ENCODE measurements at places on chromosomes 16 and 17.
A peak's percentile ranks its signal among the peaks of the same experiment; 100 is the strongest.

DNA sequence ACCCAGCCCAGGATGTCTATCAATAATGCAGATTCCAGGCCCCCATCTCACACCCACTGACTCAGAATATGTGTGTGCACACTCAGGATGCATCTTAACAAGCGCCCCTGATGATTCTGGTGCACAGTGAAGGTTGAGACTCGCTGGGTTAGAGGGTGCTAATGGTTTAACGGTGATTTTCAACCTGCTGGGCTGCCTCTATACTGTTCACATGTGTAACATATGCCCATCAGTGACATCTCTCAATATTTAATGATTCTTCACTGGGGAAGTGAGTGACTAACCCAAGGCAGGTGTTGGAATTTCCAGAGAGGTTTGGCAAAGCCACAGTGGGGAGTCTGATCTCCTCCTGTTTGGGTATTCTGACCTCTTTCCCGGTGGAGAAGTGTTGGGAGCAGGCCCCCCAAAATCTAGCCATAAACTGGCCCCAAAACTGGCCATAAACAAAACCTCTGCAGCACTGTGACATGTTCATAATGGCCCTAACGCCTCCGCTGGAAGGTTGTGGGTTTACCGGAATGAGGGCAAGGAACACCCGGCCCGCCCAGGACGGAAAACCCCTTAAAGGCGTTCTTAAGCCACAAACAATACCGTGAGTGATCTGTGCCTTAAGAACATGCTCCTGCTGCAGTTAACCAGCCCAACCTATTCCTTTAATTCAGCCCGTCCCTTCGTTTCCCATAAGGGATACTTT, 4.1 kb upstream of the DOC2B start:
- no peak for DNase-seq

DNA sequence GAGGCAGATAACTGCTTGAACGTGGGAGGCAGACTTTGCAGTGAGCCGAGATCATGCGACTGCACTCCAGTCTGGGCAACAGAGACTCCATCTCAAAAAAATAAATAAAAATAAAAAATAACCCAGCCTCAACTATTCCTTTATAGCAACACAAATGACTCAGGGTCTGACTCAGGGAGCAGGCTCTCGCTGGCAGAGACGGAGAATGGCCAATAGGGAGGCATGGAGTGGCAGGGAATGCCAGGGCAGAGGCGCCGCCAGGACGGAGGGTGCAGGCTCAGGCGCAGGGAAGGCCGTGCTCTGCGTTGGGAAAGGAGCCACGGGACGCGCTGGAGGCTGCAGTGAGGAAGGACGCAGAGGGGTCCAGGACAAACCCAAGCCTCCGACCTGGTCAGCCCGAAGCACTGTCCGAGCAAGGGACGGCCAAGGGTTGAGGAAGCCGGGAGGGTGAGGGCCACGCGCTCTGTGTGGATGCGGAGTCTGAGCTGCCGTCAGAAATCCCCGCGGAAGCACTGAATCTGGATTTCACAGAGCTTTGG, 40.3 kb downstream of the PKD1 start:
- DNase-seq: peak; percentile 36

DNA sequence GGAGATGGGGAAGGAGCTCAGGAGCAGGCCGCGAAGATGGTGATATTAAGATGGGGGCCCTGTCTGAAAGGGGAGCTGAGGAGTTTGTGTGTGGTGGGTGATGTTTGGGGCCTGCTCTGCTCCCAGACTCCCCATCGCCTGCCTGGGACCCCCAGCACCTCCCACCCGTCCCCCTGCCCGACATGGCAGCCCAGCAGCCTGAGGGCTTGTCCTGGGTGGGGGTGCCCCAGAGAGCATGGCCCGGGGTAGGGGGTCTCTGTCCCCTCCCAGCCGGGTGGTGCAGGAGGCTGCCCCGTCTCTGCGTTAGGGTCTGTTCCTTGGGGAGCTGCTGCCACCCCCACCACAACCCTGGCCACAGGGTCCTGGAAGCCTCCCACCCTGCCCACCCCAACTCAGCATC, 5.2 kb downstream of the CDH15 start:
- DNase-seq: no peak

GRCh38 chr16:1299012-1299867, 10.2 kb upstream of the UBE2I start:
- no peak for DNase-seq

GRCh38 chr17:49403514-49404289, 11.0 kb downstream of the PHB1 start:
- DNase-seq: no peak

DNA sequence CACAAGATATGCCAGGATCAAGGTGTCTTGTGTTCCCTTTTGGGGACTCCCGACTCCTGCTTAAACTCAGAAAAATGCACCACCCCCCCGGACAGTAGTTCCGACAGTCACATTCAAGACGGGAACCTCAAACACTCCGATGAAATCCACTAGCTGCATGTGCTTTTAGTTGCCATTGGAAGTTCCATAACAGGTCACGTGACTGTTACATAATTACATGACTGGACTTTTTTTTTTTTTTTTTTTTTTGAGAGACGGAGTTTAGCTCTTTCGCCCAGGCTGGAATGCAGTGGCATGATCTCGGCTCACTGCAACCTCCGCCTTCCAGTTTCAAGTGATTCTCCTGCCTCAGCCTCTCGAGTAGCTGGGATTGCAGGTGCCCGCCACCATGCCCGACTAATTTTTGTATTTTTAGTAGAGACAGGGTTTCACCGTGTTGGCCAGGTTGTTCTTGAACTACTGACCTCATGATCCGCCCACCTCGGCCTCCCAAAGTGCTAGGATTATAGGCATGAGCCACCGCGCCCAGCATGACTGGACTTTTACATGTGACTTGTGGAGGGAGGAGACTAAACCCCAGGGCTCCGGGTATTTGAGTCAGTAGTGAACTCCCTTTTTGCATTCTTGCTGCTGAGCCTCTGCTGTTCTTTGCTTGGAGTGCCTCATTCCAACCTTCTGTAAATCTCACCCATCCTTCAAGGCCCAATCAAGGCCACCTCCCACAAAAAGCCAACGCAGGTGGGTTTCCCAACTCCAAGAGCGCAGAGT, 1.6 kb downstream of the SIRT7 start:
- DNase-seq: peak; percentile 96

DNA sequence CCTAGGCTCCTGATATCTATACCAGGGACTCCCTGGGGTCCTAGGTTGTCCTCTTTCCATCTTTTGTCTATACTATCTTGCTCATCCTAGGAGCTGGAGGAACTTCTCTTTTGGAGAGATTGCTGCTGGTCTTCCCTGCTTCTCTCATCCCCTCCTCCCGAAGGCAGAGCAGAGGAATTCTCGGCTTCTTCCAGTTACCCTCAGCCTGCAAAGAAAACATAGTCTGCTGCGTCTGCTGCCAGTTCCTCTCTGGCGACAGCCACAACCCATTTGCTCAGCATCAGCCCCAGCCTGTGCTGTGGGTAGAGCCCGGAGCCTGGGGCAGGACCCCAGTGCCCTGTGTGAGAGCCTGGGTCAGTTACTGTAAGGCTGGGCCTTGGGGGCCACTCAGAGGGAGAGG, 21.5 kb upstream of the DYNLL2 start:
- no peak for DNase-seq

GRCh38 chr16:67807148-67807682, 526 bp downstream of the TSNAXIP1 start:
- DNase-seq: no peak

GRCh38 chr16:31451681-31452351, 7.5 kb upstream of the ARMC5 start:
- peak; percentile 87 for DNase-seq

DNA sequence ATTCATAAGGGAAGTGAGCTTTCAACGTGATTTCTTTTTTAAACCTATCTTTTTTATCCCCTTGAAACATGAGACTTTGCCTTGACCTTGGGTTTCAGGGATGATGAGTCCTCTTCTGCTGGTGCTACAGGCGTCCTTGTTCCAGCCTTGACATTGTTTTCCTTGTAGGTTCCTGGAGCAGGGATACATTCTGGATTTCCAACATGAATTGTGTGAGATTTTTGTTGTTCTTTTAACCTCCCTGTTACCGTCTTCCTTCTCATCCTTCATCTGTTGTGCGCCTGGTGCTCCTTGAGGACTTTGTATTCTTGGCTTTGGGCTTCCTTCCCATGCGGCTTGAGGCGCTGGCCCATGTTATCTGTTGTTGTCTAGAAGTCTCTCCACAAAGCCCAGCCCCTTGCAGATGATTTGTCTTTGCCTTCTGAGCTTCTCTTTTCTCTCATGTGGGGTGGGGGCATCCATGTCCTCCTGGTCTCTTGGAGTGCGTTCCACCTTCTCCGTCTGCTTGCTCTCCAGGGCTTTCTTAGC, 283.6 kb downstream of the SNX29 start:
- no peak for DNase-seq

DNA sequence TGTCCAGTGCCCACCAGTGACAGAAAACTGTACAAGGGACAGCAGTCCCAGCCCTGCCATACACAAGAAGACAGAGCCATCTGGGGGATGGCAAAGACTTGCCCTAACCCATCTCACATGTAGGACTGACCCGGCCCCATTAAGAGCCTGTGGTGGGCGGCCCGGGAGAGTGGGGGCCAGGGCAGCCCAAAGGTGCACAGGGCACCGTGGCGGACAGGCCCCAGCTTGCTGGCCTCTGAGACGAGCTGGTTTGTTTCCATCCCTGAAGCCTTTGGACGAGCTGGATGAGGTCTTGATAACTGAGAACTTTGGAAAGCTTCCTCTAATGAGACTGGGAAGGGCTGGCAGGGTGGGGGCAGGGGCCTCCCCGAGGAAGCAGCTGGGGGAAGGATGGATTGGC, 11.0 kb upstream of the RCVRN start:
- no peak for DNase-seq

DNA sequence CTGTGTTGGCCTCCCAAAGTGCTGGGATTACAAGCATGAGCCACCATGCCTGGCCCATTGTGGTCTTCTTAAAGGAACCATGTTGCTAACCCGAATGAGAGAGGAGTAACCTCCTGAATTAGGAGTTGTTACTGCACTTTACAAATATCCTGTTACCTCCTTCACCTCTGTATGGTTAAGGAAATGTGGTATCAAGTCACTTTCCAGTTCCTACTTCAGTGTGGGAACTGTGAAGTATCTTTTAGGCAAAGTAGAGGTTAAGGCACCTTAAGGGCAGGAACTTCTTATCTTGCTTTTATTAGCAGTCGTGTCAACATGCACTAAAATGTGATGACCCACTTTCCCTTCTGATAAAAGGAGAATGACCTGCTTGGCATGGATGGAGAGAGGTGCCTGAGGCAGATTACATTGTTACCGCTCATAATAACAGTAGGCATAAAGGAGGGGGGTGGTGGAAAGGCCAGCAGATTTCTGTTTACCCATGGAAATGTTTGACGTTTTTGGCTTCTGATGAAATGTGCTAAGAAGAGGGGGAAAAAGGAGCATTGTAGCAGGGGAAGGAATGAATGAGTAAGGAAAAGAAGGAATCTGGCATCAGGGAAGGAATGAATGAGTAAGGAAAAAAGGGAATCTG, 28.5 kb downstream of the FTO start:
- DNase-seq: no peak

DNA sequence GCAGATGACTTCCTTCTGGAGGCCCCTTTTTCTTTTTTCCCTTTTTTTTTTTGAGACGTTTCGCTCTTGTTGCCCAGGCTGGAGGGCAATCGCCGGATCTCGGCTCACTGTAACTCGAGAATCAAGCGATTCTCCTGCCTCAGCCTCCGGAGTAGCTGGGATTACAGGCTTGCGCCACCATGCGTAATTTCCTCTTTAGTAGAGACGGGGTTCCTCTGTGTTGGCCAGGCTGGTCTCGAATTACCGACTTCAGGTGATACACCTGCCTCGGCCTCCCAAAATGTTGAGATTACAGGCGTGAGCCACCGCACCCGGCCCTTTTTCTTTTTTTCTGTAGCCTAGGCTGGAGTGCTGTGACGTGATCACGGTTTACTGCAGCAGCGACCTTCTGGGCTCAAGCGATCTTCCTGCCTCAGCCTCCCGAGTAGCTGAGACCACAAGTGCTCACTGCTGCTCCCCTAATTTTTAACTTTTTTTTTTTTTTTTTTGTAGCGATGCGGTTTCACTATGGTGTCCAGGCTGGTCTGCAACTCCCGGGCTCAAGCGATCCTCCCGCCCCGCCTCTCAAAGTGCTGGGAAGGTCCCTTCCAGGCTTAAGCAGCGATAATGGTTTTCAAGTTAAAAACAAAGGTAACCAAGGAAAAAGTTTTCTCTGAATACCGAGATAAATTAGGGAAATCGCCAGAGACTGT, 956 bp upstream of the IST1 start:
- DNase-seq: peak; percentile 60

GRCh38 chr17:40345994-40346764, 18.4 kb downstream of the GJD3 start:
- no peak for DNase-seq

DNA sequence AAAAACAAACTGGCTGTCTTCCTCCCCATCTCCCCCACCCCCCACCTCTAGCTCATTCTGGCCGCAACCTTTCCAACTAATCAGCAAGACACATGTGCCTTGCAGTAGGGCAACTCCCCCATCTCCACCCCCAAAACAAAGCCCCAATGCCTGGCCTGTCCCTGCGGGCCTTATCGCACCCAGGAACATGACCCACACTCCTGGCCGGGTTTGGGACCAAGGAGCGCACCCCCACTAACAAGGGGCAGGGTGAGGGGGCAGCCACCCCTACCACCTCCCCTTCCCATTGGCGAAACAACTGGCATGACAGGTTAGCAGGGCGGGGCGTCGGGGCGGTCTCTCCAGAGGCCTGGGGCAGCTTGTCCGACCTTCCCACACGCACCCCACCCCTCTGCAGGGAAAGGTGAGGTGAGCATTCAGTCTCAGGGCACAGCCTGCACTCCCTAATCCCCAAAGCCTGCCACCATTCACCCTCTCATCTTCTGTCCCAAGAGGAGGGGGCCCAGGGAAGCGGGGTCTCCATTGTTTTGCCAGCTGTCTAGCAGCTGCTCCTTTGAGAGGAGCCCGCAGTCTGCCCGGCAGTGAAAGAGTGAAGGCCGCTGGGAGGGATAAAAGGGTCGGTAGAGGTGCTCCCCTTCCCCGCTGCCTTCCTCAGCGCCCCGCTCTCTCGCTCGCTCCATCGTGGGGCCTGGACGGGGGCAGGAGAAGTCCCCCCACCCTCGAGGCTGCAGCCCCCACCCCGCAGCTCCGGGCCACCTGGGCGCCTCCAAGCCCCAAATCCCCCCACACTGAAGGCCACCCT, 765 bp downstream of the MYO18A start:
- DNase-seq: peak; percentile 29

- DNase-seq: no peak
Measured at GRCh38 chr17:63931981-63932561, at the start of gene CD79B. Gene CD79B (minus strand): TSS chr17:63932331. CDS start chr17:63932261, 70 bp downstream.

- peak; percentile 59 for DNase-seq
Measured at GRCh38 chr17:7356072-7356549, 1.2 kb downstream of the TMEM95 start.

- DNase-seq: peak; percentile 2
Measured at GRCh38 chr16:80317599-80318037, 223.2 kb upstream of the DYNLRB2 start.

- DNase-seq: no peak
Measured at GRCh38 chr16:85982563-85982939, 83.6 kb downstream of the IRF8 start.

GRCh38 chr16:50303041-50303604, 36.8 kb downstream of the ADCY7 start:
- DNase-seq: no peak

GRCh38 chr16:10765772-10766171, 22.1 kb downstream of the NUBP1 start:
- DNase-seq: no peak
